NCI-H2081 treated with DMSO at 0.1 percent for 48 hours (cell line): ENCODE measurements at places on chromosomes 6 and 20.

DNA sequence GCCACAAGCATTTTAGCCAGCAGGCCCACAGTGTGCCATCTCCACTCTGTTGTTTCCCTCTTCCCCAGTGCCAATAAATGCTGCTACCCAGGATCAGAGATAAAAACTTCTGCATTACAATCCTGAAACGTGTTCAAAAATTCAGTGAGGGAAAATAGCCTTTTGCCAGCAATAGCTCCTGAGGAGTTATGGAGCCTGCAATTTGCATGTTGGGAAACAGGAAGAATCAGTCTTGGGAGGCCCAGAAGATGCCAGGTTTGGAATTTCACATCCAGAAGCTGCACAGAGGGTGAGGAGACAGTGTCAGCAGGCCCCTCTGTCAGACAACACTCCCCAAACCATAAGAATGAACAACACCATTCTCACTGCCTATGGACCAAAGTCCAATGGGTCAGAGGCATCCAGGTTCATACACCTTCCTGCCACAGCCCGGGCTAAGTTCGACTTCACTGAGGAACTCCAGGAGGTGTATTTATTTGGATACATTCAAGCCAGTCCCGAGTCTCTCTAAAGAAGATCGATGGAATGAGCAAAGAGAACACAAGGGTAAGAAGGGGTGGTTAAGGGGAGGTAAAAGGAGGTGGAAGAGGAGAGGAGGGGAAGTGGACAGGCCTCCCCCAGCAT, 20.8 kb downstream of the RRBP1 start:
- no peak for DNase-seq

DNA sequence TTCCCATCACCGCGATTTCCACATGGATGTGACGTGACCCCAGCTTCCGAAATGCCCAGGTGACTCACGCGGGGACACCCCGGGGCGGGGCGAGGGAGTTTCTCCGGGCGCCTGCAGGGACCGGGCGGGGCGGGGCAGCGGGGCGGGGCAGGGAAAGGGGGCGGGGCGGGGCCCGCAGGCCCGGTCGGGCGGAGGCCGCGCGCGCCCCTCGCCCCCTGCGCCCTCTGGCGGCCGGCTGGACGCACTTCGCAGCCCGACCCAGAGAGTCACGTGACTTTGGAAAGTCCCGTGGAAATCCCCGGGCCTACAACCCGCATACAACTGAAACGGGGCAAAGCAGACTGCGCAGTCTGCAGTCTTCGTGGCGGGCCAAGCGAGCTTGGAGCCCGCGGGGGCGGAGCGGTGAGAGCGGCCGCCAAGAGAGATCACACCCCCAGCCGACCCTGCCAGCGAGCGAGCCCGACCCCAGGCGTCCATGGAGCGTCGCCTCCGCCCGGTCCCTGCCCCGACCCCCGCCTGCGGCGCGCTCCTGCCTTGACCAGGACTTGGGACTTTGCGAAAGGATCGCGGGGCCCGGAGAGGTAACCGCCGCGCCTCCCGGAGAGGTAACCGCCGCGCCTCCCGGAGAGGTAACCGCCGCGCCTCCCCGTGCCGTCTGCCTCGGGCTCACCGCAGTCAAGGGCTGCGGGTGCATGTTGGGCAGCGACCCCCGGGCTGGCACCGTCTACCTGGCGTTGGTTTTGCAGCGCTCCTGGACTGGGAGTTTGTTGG, at the start of gene TNFAIP3:
Gene TNFAIP3, plus strand, starts transcription at position 346 of the 771 bp plus-strand sequence. CDS start 3,969 bp downstream, outside the sequence.
- DNase-seq, result peak; percentile 29

DNA sequence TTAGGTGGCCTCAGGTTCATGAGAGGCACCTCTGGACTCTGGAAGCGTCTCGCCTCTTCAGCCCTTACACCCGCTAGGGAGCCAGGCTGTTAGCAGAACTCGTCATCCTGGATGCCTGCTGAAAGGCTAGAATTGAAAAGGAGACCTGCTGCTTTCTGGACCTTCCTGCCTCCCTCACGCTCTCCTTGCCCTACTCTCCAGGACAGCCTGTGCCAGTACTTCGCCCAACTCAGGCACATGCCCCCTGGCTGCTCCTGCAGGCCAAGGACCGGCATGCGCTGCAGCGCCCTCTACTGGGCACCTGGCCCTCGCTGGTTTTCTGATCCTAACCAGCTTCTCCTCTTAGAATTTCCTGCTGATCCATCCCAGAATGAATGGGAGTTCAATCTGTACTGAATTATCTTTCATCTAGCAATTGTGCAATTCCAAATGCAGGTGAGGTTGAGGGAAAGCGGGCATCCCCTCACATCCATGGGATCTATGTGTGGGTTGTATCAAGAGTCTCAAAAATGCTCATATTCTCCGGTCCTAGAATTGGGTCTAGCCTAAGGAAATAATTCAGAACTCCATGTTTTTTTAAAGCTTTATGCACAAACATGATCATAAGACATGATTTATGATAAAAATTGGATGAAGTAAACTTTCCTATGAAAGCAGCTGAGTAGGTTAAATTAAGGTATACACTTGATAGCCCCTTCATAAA, 78.0 kb downstream of the PTPN1 start:
- no peak for DNase-seq

DNA sequence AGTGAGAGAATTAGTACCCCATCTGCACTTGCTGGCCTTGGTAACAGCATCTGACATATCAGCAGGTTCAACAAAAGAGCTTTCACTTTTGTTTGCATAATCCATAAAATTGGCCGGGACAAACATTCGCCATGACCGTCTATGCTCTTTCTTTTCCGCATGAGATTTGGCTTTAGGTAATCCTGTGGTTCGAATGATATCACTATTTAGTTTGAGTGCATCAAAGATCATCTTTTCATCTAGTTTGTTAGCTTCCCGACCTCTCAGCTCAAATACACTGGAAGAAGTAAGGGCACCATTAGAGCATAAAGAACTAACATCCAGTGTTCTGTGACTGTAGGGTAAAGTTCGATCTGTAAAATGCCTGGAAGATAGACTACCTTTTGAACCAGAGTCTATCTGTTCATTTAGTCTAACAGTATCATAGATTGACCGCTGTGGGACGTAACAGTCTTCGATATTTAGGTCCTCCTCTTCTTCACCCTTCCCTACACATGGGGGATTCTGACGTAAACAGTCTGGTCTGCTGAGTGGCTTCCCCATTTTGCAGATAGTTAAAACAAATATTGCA, 101.6 kb downstream of the DST start:
- DNase-seq, result no peak

DNA sequence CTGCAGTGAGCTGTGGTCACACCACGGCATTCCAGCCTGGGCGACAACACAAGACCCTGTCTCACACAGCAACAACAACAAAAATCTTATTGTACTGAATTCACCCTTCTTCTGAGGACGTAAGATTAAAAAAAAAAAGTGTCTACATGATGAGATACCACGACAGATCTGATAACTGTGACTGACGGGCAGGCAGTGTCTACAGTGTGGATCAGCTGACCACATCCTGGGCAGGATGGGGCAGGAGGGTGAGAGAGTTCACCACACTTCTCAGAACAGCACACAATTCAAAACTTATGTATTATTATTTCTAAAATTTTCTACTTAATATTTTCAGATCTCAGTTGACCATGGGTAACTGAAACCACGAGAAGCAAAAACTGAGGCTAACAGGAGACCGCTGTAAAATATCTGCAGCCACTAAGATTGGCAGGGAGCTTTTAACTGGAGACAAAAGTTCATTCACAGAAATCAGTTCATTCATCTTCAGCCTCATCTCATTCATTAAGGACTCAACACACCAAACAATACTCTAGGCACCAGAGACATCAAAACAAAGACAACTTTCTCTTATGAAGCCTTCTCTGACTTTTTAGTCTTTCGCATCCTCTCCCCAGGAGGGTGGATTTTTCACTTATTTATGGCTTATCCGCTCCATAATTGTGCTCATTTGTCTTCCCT, 15.7 kb upstream of the NHSL1 start:
- DNase-seq, result no peak

DNA sequence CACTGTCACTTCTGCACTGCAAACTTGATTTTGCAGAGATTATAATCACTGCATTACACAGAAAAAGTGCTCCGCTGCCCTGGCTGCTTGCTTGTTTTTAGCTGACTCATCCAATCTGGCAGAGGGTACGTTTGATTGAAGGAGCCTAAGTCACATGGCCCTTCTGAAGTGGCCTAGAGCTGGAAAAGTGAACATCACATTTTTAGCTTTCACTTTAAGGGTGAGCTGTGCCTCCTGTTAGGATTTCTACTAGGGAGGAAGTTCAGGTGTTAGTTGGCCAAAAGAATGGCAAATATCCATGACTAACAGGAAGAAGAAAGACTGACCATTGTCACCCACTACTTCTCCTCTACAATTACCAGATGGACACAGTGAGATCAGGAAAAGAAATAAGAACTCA, 889.1 kb upstream of the MAP3K7 start:
- no peak for DNase-seq

GRCh38 chr6:56235245-56235644, 12.1 kb downstream of the COL21A1 start:
- no peak for DNase-seq

DNA sequence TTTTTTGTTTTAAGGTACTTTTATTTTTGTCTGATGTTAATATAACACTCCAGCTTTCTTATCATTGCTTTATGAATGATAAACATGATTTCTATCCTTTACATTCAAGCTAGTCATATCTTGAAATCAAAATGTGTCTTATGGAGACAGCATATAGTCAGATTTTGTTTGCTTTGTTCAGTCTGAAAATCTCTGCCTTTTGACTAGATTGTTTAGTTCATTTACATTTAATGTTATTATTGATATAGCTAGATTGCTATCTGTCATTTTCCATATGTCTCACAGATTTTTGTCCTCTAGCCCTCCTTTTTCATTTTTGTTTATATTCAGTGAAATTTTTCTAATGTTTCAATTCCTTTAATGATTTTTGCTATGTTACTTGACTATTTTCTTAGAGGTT, 332.8 kb downstream of the SMOC2 start:
- DNase-seq, result no peak

GRCh38 chr6:126786262-126786661, 332.2 kb upstream of the RSPO3 start:
- no peak for DNase-seq

DNA sequence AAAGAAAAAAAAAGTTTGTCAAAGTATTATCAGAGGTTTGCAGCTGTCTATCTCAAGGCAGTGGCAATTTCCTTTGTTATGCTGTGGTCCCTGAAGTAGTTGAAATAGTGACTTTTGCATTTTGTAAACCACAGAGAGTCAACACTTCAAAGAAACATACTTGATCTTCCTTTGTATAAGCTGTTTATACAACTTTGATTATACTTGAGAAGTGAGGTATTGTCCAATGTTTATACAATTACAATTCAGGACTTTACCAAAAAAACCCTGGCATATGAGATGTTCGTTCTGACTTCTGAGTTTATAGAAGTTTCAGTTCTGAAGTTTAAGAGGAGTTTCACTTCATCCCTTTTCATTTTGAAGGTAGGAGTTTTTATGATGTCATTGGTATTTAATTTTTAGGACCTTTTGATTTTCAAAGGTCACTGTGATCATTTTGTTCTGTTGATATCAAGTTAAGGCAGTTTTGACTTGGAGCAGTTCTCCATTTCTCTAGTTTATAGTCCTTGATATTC, 4.0 kb downstream of the STK4 start:
- DNase-seq, result no peak

DNA sequence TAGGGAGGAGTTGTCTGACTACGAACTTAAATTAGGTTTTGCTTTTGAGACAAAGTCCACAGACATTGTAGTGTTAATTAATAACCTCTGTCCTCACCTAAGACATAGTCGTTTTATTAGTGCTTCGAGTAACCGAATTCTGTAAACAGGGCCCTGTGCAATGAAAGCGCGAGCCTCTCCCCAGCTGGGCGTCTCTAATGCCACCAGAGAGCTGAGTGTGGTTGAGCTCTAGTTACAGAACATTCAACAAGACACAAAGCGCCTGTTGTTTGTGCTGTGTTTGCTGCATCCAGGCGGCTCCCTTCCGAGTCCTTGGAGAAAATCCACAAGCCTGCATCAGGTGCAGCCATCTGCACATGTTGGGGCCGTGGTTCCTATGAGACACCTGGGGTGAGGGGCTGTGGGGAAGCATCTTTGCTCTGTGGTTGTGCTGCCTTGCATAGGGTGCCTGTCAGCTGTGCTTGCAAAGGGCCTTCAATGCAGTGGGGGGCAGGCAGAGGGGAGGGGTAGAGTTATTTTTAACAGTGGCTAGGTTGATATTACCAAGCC, 63.9 kb downstream of the CD164 start:
- no peak for DNase-seq

- DNase-seq, result no peak
Observed at GRCh38 chr6:143884216-143884900, 20.1 kb downstream of the ZC2HC1B start.

DNA sequence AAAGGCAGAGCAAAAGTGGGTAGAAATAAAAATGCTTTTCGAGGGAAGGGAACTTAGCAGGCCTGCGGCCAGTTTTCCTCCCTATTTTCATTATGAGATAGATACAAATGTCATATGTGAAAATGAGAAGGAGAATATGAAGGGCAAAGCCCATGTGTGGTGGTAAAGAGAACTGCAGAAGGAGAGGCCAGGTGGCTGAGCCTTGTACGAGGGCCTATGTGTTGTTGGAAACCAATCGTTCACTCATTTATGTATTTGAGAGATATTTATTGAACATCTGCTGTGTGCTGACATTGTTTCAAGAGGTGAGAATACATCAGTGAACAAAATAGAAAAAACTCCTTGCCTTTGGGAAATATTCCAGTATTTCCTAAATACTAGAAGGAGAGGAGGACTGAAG, 147.7 kb downstream of the SH3BGRL2 start:
- DNase-seq, result no peak

- no peak for DNase-seq
Observed at GRCh38 chr6:147654103-147654845, 145.8 kb downstream of the SAMD5 start.

GRCh38 chr6:8223678-8224077, 121.3 kb upstream of the EEF1E1 start:
- DNase-seq, result no peak

DNA sequence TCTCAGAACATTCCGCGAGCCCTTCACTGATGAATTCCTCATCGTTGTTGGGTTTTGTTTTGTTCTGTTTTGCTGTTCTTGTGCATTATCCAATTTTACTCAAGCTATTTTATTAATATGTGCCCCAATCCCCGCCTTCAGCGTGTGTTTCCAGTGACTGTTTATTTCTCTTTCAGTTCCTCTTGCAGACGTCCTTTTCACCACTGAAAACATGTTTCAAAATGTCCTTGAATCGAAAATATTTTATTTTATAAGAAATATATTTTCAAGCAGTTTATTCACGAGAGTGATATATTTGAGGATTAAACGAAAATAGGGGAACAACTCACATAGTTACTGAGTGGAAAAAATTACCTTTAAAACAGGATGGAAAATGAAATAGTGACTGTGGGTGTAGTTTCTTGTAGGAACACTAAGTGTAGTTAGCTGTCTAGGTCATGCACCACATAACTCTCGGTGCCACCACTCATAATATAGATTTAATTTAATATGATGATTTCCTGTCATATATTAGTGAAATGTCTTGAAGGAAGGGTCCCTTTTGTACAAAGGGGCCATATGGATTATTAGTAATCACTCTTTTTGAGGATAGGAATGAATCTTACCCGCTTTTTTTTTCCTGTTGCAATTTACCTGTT, 45.3 kb upstream of the HDDC2 start:
- no peak for DNase-seq
